ENCODE measurements at places on chromosomes 2 and 18.

DNA sequence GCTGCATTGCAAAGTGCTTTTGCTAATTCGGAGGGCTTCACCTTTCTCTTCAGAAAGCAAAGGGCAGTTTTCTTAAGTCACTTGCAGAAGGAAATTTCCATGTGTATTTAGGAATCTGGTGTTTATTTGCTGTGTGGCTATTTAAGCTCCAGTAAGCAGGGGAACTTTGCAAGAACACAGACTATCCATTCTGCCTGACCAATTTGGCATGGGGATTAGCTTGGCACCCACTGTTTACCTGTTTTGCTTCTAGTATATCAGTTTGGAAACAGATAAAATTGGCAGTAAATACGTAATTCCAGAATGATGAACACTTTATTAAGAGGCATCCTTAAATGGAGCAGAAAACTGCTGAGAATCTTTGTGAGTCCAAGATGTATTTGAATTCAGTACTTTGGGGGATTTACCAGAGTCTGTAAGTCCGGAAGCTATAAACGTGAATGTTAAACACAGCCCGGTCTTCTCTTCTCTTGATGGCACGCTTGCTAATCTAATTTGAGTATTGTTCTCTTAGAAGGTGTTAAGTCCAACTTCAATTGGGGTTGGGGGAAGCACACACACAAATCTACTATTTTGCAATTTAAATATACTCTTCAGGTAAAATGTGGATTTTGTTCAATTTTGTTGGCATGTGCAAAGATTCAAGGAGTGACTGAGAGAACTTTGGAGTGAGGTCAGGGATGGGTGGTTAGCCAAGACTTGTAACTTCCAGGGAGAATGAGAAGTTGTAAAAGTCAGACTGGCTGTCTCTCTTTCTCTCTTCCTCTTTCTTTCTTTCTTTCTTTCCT, 650 bp downstream of the ACKR3 start:
- no peak for DNase-seq

DNA sequence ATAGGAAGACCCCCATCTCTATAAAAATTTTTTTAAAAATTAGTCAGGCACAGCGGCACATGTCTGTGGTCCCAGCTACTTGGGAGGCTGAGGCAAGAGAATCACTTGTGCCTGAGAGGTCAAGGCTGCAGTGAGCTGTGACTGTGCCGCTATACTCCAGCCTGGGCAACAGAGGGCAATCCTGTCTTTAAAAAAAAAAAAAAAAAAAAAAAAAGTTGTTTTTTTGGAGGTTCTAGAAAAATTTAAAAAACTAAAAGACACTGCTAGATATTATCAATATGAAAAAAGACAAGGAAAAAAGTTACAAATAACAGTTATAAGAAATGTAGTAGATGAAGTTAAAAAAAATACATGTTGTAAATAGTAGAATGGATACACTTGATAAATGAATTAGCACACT, 56.1 kb upstream of the C2orf15 start:
- DNase-seq, result no peak

GRCh38 chr18:55280503-55280902, 307.5 kb downstream of the TCF4 start:
- DNase-seq, result no peak

GRCh38 chr18:22705328-22705727, 227.8 kb upstream of the RBBP8 start:
- DNase-seq, result no peak

GRCh38 chr2:209907746-209908145, 94.7 kb upstream of the RPE start:
- DNase-seq, result no peak

- DNase-seq, result no peak
These were observed 243.1 kb upstream of the FANCL start for GRCh38 chr2:58484221-58484620.

DNA sequence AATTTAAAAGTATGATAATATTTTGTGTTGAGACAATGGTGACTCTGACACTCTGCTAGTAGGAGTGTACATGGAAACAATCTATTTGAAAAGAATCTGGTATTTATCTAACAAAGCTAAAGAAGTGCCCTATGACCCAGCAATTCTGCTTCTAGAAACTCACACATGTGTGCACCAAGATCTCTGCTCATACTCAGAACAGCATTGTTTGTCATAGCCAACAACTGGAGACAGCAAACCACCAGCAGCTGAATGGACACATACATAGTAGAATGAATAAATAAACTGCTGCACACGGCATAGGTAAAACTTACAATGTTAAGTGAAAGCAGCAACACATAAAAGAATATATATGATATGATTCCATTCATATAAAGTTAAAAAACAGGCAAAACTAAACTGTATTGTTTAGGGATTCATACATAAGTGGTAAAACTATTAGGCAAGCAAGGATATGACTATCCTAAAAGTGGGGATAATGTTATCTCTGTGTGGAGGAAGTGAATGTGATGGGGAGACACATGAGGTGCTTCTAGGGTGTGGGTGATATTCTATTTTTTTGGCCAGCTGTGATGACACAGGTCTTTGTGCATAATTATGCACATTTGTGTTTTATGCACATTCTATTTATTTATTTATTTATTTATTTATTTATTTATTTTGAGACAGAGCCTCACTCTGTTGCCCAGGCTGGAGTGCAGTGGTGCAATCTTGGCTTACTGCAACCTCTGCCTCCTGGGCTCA, 71.1 kb downstream of the RFTN2 start:
- no peak for DNase-seq

DNA sequence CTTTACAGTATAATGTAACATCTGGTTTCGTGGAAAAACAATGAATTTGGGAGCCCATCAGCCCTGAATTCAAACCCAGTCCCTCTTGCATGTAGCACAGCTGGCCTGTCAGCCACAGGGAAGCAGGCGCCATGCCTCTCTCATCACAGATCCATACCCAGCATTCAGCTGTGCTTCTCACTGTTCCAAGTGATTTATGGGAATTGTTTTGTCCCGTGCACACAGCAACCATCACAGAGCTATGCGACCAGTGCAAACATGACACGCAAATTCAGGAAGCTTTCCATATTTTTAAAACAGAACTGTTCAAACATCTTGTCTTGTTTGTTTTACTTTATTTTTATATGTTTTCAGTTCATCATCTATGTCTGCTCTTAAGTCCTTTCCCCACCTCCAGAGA, 496.1 kb downstream of the EIPR1 start:
- no peak for DNase-seq

- DNase-seq, result no peak
These were observed 321.0 kb upstream of the THSD7B start for GRCh38 chr2:136444323-136444722.

GRCh38 chr2:50606860-50607259, 425.1 kb downstream of the NRXN1 start:
- no peak for DNase-seq

GRCh38 chr2:85170938-85171475, 37.8 kb downstream of the TCF7L1 start:
- DNase-seq, result no peak

- no peak for DNase-seq
These were observed 55.0 kb downstream of the ANKRD44 start for GRCh38 chr2:197255543-197255942.

GRCh38 chr2:32732912-32733472, 105.1 kb downstream of the TTC27 start:
- no peak for DNase-seq

GRCh38 chr2:190215620-190216019, 104.0 kb downstream of the HIBCH start:
- no peak for DNase-seq

DNA sequence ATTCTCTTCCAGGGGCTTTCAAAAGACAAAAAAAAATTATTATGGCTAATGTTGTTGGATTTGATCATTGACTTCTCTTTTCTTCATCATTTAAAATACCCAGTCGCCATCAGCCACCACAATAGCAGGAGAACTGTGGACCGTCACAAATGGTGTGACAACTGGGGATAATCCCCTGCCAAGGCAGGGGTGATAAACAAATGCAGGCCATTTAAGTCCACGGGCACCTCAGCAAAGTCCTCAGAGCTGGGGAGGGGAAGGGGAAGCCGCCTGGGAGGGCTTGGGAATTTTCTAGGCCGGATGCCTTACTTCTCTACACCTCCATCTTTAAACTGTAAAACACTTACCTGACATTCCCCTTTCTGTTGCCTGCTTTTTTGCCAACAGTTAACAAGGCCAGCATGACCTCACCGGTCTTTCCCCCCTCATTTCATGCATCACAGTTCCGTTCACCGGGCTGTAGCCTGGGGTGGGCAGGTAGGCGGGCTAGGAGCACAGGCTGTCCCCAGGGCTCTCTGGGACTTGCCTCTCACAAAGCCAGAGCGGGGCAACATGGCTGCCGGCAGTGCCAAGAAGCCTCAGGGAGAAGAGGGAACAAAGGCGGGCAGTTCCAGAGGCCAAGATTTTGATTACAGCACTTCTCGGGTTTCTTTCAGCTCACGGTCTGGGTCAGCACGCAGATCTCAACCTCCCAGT, 820.4 kb downstream of the BCL11A start:
- no peak for DNase-seq

- no peak for DNase-seq
These were observed 218.9 kb downstream of the CYRIA start for GRCh38 chr2:16446706-16447105.

- no peak for DNase-seq
These were observed 6.1 kb downstream of the STK11IP start for GRCh38 chr2:219603771-219604170.

DNA sequence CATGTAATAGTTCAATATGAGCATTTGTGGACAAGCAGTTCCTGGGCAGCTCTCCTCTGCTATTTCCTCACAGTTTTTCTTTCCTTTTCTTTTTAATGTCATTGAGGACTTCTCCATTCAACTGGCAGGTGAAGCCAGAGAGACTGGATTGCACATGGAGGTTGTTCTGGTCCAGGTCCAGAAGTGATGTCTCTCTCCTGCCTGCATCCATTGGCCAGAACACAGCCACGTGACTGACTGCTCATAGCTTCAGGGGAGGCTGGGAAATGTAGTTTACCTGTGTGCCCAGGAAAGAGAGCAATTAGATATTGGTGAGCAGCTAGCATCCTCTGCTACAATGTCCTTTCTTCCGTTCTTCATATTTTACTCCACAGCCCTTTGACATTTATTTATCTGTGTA, 20.2 kb upstream of the ADAM23 start:
- no peak for DNase-seq

- no peak for DNase-seq
These were observed 70.4 kb downstream of the FECH start for GRCh38 chr18:57516056-57516455.

All from NCI-H510A (cell line).